ENCODE measurements at places on chromosomes 1 and 21.

DNA sequence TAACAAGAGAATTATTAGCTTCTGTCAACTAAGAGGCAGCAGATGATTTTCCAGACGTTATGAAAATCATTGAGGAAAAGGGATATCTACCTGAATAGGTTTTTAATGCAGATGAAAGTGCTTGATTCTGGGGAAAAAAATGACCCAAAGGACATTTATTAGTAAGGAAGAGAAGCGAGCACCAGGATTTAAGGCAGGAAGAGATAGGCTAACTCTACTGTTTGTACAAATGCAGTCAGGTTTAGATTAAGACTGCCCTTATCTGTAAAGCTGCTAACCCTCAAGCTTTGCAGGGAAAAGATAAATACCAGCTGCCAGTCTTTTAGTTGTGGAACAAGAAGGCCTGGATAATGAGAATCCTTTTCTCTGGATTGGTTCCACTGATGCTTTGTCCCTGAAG is 33.0 kb upstream of the LRIG2 start:
- DNase-seq, result no peak

DNA sequence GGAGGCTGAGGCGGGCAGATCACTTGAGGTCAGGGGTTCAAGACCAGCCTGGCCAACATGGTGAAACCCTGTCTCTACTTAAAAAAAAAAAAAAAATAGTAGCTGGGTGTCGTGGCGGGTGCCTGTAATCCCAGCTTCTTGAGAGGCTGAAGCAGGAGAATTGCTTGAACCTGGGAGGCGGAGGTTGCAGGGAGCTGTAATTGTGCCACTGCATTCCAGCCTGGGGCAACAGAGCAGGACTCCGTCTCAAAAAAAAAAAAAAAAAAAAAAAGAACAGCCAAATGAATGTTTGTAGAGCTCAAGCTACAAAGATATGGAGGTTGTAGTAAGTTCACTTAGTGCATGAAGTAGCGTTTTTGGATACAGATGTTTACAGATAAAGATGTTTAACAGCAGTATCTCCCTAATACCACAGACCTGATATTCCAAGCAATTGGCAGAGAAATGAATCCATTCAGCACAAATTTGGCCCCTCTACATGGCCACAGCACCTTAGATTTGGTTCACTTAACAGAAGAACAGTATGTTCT is 49.5 kb upstream of the IPO9 start:
- no peak for DNase-seq

GRCh38 chr1:202343652-202344349 is 2.1 kb upstream of the UBE2T start:
- peak; percentile 27 for DNase-seq

DNA sequence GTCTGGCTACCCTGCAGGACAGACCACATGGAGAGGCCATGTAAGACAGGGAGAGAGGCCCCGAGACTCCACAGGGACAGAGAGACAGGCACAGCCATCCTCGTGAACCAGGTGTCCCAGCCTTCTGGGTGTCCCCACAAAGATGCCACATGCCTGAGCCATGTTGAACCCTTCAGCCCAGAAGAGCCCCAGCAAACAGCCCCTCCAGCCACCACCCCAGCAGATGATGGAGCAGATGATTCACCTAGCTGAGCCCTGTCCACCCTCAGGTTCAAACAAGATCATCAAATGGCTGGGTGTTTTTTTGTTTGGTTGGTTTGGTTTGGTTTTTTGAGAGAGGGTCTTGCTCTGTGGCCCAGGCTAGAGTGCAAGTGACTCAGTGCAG is 78.7 kb downstream of the DHRS3 start:
- no peak for DNase-seq

DNA sequence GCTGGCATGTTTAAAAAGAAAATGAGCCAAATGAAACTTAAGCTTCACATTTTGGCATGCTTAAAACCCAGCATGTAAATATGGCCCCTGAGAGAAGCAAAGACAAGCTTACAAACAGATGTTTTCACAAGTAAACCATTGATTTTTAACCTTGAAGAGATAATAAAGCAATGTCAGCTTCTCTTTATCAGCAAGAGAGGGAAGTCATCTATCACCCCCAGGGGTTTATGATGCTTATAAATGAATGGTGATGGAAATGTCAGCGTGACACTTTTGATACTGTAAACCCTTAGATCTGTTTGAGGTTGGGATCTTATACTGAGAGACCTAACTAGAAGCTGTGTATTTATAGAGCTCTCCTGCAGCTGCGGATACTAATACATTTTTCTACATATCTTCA is 471.3 kb downstream of the PLA2G4A start:
- no peak for DNase-seq

DNA sequence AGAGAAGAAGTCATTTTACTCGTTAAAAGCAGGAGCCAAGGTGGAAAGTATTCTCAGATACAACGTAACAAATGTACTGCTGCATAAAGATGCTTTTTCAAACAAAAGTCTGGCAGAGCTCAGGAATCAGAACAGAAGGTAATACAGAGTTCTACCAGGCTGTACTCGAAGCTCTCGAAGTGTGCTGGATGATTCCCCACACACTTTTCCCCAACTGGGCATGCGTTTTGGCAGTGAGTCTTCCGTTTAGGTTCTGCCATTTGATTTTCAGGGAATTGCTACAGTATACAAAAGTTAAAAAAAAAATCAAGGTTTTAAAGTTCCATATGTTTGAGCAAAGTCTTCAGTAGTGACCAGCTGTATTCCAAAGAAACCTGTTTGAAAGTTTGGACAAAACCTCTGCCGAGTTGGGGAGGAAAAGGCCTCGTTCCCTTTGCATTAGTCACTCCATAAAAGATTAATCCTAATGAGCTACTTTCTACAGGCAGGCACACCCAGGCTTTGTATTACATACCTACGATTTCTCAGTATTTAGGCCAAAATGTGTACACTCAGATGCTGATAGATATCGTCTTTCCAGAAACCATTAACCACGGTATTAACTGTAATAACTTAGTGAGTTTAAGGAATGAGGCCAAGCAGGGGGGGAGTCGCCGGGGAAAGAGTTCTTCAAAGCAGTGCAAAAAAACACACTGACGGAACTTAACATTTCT is 477.1 kb downstream of the LMO4 start:
- DNase-seq, result no peak

GRCh38 chr1:81699234-81699633 is 101.5 kb upstream of the ADGRL2 start:
- no peak for DNase-seq

GRCh38 chr1:77833521-77834100 is 54.2 kb downstream of the MIGA1 start:
- DNase-seq, result no peak

DNA sequence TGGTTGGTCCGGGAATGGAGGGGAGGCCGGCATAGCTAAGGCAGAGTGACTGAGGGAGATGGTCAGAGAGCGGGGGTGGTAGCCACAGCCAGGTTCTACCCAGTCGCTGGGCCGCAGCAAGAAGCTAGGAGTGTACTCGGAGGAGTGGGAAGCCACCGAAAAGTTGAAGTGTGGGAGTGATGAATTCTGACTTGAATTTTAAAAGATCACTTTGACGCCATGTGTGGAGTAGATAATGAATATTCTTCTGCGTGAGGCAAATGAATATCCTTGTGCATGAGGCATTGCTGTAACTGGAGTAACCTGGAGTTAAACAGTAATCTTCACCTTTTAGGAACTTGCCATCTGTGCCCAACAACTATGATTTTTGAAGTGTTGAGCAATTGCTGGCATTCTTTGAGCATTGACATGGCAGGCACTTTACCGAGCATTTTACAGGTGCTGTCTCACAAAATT is 6.9 kb downstream of the CTPS1 start:
- no peak for DNase-seq

- no peak for DNase-seq
Measured at GRCh38 chr1:37691497-37692077, 729 bp upstream of the CDCA8 start.

DNA sequence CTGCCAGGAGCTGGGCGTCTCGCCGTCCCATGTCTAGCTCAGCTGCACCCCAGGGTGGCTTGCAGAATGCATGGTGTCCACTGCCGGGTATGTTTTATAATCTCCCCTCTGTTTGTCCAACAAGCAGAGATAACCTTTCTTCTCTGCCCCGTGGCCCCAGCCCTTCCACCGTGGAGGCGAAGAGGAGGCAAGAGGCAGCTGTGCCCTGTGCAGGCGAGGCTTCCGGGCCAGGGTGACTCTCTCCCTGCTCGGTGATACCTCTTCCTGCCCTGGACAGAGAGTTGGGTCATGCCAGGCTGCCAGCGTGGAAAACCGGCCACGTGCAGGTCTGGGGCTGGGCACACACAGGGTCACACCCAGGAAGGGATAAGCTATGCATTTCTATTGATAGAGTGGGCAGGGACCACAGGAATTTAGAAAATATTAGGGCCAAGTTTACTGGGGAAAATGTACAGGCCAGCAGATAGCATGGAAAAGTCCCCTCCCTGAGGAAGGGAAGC is at the start of gene TFF2:
TFF2 (minus strand) TSS at position 68 of the 500 bp plus-strand sequence; CDS start at position 31, 37 bp downstream.
- DNase-seq, result no peak

DNA sequence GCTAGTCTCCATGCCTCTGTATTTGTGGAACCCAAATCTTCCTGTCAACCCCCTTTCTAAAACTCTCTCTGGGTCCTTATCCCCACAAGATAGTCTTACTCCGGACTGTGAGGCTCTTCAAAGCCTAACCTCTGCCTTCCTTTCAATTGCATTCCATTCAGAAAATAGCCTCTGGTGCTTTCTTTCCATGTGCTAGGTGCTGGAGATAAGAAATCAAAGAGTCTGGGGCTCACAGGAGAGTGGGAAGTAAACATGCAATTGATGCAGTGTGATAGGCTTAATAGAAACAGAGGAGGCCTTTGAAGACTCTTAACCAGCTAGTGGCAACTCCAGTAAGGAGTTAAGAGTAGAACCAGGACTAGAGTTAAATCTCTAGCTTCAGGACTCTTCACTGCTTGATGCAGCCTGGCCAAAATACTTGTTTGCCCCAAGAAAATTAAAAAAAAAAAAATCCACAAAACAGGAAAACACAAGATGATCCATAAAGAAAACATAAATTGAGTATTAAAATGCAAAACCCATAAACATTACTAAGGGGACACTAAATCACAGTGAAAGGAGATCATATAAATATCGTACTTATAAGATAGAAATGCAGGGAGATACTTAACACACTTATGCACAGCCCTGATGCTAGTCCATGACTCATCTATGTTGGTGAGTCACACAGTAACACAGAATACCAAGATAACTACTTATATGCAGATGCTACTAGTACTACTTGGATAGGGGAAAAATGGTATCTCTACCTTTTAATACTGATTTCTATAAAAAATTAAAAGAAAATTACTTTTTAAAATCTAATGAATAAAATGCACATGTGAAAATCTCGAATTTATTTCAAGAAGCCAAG is 341.5 kb downstream of the KCNH1 start:
- DNase-seq, result no peak

GRCh38 chr1:155044812-155045657 is 6.1 kb upstream of the ADAM15 start:
- peak; percentile 89 for DNase-seq

- no peak for DNase-seq
Measured at GRCh38 chr1:221801773-221802516, 60.1 kb upstream of the DUSP10 start.

DNA sequence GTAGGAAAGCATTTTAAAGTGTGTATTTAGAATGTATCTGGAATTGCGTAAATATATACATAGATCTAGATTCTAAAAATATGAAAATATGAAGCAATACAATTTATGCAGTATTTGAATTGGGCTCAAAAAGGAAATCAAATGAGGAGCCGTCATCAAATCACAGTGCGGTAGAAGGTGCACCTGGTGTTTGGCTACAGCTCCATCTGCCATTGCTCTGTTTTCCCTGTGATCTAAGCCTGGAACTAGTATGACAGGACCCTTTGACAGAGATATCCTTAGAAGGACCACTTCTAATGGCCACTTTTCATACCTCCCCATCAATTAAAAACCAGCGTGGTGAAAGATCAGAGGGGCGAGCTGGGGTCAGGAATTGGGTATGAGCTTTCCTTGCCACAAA is 202.6 kb downstream of the NFIA start:
- DNase-seq, result no peak

DNA sequence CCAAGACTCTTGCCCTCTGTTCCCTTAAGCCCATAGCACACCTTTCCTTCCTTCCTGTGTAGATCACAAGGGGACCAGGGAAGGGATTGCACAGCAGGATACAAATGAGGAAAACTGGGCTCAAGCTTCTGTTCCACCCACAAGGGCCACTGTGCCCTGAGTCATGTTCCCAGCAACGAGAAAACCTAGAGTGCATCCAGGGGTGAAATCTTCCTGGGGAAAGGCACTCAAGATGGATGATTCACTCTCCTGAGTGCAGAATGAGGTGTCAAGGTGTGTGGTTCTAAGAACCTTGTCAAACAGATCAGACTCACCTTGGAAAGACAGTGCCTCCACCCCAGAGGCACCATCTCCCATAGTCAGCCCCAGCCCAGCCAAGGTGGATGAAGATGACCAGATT is 40.7 kb upstream of the EYA3 start:
- no peak for DNase-seq

DNA sequence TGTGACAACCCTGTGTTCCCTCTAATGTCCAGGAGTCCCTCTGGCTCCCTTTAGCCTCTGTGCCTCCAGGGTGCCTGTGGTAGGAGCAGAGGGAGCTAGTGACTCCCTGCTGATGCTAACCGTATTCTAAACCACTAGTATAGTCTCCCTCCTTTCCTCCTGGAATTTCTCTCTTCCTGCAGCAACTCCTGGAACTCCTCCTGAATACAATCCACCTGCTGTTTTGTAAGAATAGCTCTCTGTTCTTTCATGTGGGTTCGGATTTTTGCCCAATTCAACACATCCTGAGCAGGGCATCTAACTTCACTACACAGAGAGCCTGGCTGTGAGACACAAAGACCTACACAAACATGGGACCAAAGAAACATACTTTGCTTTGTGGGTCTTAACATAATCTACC is 107.9 kb downstream of the RUNX1 start:
- no peak for DNase-seq

DNA sequence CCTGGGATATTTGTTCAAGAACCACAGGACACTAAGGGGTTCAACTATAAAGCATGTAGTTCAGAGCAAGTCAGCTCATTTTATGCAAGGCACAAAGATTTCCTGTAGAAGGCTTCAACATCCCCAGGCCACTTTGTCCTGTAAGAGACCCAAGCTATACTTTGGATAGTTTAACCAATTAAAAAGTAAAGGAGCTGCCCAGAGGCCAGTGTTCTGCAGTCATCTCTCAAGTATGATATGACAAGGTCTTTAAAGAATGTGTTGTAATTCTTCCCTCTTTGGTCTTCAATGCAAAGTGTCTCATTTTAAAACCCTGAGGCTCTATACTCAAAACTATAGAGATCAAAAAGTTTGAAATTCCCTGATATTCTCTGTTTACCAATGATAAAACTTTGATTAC is 34.1 kb downstream of the KRTAP20-3 start:
- no peak for DNase-seq
